ENCODE measurements at places on chromosomes 1 and 21.

DNA sequence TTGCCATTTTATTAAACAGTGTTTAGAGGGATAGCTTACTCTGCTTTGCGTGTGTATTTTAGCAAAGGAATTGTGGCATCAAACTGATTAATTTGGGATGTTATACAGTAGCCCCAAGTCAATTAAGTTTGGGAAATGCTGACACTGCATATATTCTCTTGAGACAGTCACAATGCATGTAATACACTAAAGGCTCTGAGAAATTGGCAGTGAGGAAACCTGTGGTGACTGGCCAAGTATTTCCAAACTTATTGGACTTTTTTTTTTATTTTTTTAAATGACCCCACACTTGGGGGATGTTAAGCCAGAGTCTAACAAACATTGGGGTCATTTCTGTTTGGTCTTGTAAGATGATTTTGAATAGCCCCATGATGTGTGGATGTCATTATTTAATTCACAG is 67.3 kb upstream of the RAVER2 start:
- DNase-seq, result no peak

DNA sequence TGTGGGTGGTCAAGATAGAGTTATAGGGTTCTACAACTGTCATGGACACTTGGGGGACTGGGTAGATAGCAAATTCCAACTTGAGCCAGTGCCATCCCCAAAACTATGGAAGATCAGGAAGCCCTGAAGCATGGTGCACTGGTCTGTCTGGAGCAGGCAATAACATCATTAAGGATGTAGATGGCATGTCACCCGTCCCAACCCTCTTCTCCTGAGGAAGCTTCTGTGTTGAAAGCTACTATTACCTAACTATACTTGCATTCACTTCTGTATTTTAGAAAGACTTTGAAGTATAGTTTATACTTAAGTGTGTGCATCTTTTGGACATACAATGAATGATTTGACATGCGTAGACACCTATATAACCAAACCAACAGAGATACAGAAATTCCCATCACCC is 32.9 kb downstream of the RABIF start:
- DNase-seq, result no peak

- DNase-seq, result no peak
Observed at GRCh38 chr1:4118746-4119515, 218.9 kb upstream of the C1orf174 start.

- DNase-seq, result no peak
Observed at GRCh38 chr1:12053752-12054548, 9.2 kb upstream of the TNFRSF8 start.

DNA sequence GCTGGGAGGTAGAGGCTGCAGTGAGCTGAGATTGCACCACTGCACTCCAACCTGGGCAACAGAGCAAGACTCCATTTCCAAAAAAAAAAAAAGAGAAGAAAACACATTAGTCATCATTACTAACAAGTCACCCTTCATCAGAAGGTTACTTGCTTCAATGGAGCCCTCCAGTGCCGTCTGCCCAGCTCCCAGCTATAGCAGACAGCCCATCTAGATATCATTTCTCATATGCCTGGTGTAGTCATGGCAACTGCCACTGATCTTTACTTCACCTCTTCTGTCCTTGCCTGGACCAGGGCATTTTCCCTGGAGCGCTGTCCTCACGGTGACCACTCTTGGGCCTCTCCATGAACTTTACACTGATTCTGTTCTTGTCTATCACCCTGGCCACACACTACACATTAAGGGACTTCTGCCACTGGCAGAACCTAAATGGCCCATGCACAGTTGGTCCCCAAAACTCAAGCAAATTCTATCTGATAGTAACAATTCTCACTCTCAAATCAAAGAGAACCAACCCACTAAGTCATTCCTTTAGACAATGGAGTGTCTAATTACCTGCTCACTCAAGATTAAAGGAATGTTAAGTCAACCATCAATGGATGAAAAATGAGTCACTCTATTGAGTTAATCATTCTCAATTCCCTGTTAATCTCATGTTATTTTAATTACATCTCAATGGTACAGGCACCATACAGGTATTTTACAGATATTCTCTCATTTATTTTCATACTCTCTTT is 12.9 kb downstream of the GPA33 start:
- no peak for DNase-seq

DNA sequence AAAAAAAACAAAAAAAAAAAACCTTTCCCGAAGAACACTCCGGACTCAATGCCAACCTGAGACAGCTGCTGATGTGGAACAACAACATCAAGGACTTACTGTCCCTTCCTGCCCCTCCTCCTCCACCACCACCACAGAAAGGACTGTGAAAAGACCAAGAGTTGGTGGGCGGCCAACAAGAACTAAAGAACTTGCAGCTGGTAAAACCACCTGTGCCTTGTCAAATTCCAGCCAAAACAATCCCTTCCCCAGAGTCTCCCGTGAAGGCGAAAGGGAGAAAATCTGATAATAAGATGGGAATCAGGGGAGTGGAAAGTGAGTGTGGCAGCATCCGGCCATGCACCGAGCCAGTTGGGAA is 88.9 kb downstream of the PROX1 start:
- DNase-seq, result no peak

DNA sequence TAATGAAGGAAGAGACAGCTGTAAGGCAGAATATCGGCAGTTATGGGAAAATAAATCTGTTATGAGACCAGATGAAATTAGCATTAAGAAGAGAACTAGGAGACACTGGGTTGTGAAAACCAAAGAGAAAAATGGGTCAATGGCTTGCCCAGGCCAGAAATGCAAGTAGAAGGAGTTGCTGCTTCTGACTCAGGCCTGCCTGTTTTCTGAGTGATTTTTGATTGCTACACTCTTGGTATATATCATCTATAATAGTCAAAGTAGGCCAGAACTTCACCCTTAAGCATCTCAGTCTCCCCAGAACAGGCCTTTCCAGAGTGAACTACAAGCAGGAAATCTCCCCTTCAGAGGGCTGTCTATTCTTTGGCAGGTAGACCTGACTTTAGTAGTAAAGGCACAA is 107.0 kb downstream of the NRIP1 start:
- no peak for DNase-seq

GRCh38 chr1:151715726-151716404 is 738 bp downstream of the CELF3 start:
- no peak for DNase-seq

DNA sequence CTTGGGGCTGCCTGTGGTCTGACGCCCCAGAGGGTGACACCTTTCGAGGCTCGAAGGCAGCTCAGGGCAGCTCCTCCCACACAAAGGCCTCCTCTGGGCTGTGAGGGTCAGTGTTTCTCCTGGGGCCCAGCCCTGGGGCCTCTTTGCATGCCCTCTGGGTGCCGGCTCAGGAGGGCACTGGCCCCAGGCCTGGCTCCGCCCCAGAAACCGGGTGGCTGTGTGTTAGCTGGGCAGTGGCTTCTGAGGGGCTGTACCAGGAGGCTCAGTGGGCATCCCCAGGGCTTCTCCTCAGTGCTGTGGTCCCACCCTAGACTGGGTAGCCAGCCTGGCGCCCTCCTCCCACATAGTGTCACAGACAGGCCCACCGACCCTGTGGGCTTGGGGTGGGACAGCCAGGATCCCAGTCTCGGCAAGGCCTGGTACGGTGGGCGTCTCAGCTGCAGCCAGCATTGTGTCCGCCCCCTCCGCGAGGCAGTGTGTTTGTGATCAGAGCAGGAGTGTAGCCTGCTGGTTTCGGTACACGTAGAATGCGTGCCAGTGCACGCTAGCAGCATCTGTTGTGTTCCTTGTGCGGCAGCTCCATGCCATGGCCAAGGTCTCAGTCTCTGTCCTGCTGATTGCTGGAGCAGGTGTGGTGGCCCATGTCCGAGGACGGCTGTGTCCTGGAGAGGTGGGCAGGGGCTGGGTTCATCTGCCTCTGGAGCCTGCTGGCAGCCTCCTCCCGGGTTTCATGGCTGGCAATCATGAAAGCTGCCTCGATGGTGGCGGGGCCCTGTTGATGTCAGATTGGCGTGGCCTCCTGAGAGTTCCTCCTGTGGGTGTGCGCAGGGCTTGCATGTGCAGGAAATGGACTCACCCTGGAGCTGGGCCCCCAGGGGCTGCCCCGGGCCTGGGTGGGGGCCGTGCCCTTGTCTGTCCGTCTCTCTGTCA is 28.0 kb downstream of the RRP1 start:
- no peak for DNase-seq

GRCh38 chr21:37886120-37886519 is 30.1 kb downstream of the KCNJ6 start:
- no peak for DNase-seq
